GM12864 (cell line): ENCODE measurements at places on chromosomes 2 and 18.

GRCh38 chr18:46400449-46400848, 256.6 kb downstream of the LOXHD1 start:
- DNase-seq = no peak

- DNase-seq = no peak
Observed at GRCh38 chr2:145601361-145601925, 1081.5 kb upstream of the ZEB2 start.

- no peak for DNase-seq
Observed at GRCh38 chr2:18911416-18911815, 322.0 kb upstream of the NT5C1B start.

DNA sequence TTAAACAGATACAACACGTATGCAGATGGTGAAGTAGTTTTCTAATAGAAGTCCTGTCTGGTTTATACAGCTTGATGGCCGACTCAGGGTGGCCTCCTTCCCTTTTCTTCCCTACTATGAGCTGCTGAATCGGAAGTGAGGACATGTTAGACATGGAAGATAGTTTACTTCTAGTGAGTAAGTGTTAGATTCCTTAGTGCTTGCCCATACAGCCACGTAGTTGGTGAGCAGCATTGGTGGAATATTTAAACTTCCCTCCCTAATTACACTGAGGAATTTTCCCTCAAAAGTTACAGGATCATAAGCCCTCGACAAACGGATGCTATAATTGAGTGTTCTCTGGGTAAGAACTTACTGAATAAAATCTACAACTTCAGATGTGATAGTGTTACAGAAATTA, 52.1 kb downstream of the RHBDD1 start:
- DNase-seq = no peak

DNA sequence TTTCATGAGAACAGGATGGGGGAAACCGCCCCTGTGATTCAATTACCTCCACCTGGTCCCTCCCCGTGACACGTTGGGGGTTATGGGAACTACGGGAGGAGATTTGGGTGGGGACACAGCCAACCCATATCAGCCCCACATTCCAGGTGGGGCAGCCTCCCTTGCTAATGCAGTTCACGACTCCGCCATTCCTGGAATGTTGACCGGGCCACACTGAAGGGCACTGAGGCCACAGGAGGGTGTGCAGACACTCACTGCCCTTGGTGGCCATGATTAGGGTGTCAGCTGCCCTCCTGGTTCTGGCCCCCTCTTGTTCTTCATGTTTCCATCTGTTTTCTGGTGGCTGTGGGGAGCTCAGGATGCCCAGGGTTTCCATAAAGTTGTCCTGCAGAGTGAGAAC, 176.3 kb downstream of the TWIST2 start:
- DNase-seq = no peak

- no peak for DNase-seq
Observed at GRCh38 chr2:208638059-208638458, 231.5 kb downstream of the PTH2R start.

GRCh38 chr2:169343202-169343601, 19.1 kb downstream of the LRP2 start:
- no peak for DNase-seq

- DNase-seq = no peak
Observed at GRCh38 chr2:217976301-217976700, 26.5 kb downstream of the TNS1 start.

DNA sequence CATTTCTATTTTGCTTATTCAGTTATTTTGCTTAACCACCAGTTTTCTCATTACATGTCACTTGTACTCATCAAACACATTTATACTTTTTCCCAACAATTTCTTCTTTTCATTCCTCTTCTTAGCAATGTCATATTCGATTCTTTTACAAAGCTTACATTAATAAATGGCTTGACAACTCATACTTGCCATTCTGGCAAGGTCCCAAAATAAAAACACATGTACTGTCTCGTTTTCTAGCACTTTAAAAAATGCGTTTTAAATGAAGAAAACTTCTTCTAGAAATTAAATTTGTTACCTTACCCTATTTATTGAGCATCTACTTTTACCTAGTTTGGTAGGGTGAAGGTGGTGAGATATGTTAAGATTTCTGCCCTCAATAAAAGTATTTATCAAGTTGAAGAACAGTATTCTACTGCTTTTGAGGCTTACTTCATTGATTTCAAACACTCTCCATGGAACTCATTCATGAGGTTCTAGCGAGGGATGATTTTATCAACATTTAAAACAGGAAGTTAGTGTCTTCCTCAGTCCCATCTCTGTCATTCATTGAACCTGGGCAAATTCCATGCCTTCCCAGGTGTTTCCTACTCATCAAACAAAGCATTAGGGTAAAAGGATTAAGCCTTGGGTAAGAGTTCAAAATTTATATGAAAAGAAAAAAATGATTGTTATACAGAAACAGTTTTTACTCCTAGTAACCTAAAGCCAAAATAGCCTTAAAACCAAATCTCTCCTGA, 52.6 kb downstream of the CALCRL start:
- no peak for DNase-seq

DNA sequence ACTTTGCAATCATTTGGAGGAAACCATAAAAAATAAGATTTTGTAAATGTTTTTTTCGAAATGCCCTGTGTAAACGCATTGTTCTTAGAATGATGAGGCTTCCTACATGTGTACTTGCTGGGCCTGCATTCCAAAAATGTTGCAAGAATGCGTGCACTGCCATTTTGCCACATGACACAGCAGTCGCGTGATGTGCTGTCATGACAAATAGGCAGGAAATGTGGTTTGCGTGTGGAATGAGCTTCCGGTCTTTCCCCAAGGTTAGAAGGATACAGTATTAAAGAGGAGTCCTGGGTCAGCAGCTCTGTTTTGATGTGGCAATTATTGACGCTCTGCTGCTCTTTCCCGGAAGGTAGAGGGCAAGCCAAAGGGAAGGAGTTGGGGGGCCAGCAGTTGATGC, 18.1 kb upstream of the SERPINB2 start:
- DNase-seq = no peak

GRCh38 chr2:169838743-169839489, 11.7 kb downstream of the UBR3 start:
- DNase-seq = no peak

DNA sequence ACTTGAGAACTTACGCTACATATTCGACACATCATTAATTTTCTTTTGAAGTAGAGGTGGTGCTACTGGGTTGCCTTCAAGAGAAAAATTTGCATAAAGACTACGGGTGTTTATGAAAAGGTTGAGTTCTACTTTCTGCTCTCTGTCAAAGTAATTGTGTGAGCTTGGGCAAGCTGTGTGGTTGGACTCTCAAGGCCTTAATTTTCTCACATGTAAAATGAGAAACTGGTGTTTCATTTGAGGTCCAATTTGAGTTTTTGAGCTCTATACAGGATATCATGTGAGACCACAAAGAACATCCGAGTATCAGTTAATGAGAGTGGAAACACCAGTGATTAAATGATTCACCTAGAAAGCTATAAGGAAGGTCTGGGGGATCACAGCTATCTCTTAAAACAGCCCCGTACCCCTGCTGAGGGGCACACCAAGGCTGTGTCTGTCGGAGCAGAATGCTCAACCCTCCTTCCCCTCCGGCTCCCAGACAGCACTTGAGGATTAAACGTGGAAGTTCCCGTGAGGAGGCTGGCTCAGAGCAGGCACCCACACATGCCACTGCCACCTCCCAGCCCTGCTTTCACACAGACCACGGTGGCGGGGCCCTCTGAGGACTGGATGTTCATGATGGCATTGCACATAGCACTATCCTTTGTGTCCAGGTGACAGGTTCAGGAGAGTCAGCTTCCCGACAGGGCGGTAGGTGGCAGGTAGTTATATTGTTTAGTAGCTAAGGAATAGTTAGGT, 191.8 kb downstream of the RNF144A start:
- peak; percentile 19 for DNase-seq

DNA sequence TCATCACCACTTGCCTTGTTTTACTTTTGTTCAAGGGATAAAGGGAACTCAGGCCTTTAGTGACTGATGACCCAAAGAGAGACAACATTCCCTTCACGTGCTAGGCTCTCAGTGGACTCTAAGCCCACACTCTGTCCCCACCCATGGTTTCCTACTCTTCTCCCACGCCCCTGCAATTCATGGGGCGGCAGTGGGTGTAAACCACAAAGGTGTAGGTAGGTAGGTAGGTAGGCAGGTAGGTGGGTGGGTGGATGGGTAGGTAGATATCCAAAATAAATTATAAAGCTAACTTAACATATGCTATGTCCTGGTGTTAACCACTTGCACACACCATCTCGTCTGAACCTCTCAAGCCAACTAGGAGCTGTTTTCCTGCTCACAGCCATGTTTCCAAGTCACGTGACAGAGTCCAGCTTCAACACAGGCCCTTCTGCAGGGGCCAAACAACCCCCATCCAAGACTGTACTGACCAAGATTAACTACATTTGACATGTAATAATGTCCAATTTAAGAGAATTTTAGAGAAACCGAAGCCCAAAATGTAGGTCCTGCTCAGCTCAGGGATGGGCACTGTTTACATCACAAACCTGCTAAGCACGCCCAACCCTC, 33.7 kb downstream of the DNMT3A start:
- no peak for DNase-seq

- DNase-seq = no peak
Observed at GRCh38 chr2:159725713-159726112, 13.4 kb downstream of the MARCHF7 start.

- DNase-seq = peak; percentile 65
Observed at GRCh38 chr2:128754246-128754724, 435.6 kb upstream of the HS6ST1 start.

DNA sequence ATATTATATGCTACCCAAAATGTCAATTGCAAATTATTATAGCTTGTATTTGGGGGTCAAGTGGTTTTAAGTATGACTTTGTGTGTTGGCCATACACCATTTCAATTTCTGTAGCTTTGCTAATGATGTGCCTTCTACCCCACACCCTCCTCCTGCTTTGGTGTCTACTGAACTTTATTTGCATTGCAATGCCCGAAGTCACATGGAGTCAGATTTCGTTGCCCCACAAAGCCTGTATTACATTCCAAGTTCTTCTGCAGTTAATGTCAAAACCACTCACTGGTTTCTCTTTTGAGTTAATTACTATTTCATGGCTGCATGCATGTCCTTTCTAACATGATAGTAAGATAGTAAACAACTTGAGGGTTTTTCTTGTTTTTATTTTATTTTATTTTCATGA, 528.9 kb downstream of the RIT2 start:
- no peak for DNase-seq

DNA sequence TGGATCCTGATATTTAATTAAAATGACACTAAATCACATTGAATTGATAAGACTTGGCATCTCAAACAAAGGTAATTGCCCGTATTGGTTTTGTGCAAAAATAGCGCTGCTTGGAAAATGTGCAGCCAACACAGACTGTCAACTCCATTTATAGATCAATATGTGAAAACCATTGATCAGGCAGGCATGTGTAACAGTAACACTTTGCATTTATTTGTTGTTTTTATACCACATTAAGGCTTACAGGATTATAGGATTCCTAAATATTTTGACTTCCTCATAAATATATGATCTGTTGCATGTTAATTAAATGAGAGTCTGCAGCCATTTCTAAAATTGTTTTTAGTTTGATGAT, 30.2 kb downstream of the ARHGAP15 start:
- no peak for DNase-seq

DNA sequence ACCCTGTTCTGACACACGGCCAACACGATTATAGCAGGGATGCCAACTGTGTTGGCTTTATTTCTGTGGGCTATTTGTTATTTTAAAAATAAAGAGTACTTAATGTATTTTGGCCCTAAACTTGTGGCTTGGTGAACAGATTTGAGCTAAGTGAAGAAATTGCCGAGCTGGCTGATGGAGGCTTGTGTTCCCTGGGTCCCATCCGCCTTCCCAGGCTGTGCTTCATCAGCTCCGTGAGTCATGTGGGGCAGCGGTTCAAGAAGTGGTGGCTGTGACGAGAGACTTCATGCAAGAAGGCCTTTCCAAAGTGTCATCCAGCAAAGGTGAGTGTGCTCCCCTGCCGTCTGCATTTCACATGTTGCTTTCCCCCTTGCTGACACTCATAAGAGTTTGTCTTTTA, 73.6 kb upstream of the NCK2 start:
- DNase-seq = no peak

GRCh38 chr2:91442246-91442905, 2750.9 kb downstream of the RPIA start:
- no peak for DNase-seq

- no peak for DNase-seq
Observed at GRCh38 chr18:25284861-25285550, 67.0 kb downstream of the ZNF521 start.

GRCh38 chr2:20487392-20488174, 40.7 kb downstream of the RHOB start:
- DNase-seq = no peak

GRCh38 chr2:180655393-180655792, 325.0 kb upstream of the UBE2E3 start:
- DNase-seq = no peak

DNA sequence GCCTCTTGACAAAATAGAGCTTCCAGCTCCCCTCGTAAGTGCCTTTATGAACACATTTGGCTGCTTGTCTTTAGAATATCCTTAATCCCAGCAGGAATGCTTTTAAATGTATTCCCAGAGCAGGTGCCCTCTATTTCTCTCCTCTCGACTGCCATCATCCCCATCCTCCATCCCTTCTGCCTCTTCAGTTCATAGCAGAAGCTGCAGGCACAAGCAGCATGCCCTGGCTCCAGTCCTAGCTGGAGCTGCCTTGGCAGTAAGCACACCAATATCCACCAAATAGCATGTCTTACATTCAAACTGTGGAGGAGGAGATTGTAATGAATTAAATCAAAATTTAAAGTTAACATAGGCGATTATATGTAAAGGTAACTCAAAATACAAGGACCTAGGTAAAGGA, 891.3 kb upstream of the SLC39A10 start:
- no peak for DNase-seq

- DNase-seq = no peak
Observed at GRCh38 chr2:203626952-203627681, 79.3 kb upstream of the CD28 start.
